Activated T-cell treated with anti-CD3 and anti-CD28 coated beads, Interleukin-2, amount 50 U/mL, for 48 hours (primary cell): ENCODE measurements at places on chromosomes 2 and 18.

- DNase-seq: no peak
These were observed 65.1 kb upstream of the TGIF1 start for GRCh38 chr18:3384664-3385563.

- DNase-seq: no peak
These were observed 301.6 kb upstream of the STON1 start for GRCh38 chr2:48228345-48228684.

DNA sequence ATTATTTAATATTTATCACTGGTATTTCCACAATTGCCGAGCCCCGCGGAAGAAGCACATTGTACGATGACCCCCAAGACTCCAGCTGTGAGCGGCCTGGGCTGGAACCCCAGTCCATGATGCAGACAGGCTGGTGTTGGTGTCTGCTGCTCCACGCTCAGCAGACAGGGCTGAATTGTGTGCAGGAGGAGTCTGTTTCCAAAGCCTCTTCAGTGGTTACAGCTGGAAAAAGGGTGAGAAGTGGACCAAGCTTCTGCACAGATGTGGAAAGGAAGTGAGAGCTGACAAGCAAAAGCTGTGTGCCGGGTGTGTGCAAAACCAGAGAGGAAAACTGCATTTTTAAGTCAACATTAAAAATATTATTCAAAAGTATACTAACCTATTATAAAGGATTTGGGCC, 500.4 kb downstream of the GALR1 start:
- no peak for DNase-seq

GRCh38 chr18:54845787-54846186, 17.5 kb downstream of the RAB27B start:
- DNase-seq: no peak

- DNase-seq: no peak
These were observed 242.6 kb upstream of the KCNJ3 start for GRCh38 chr2:154455866-154456265.

DNA sequence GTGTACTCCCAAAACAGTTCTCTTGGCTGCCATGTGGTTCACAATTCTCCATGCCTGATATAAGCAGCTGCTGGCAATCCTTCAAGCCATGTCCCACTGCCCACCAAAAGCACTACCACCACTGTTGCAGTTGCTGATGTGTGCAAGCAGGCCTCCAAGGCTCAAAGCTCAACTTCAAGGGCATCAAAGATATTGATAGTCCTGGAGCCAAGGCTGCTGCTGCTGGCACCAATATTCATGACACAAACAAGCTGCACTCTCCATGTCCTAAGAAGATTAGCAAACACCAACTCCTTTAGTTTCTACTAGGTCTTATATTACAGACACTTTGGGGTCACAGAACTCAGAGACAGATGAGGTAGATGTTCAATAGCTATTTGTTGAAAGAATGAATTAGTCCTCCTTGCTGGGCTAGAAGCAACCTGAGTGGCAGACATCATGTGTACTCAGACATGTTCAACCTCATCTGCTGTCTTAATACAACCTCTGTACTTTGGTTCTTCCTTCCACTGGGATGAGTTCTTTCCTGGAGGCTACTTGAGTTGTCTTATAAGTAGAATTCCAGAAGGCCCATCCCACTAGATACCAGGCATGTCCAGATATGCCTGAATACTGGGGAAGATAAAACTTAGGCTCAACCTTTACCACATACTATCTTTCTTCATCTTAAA, 104.5 kb upstream of the UGP2 start:
- DNase-seq: no peak

- no peak for DNase-seq
These were observed 24.4 kb downstream of the SCN9A start for GRCh38 chr2:166351319-166351718.

GRCh38 chr2:6442252-6442985, 423.3 kb downstream of the CMPK2 start:
- DNase-seq: no peak

GRCh38 chr18:52208646-52209045, 131.4 kb upstream of the DCC start:
- no peak for DNase-seq

DNA sequence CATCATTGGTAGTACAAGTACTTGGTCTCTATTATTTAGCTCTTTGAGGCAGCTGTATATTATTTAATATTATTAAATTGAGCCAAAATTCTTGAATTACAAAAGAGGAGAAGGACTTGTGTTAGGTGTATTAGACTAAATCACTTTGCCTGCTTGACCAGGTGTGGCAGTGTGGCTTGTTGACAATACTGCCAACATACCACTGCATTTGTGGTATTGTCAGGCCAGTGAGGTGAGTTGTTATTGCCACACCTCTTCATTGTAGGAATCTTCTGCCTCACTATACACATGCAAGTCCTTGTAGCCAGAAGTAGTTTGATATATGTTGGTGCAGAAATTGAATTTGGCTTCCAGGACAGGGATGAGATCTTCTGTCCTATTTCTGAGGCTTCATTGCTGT, 40.5 kb downstream of the CYP20A1 start:
- no peak for DNase-seq

GRCh38 chr2:227154986-227155774, 8.8 kb downstream of the COL4A4 start:
- DNase-seq: no peak

- peak; percentile 73 for DNase-seq
These were observed 3.6 kb upstream of the CAPG start for GRCh38 chr2:85413592-85414420.

- no peak for DNase-seq
These were observed 260.0 kb downstream of the ASXL3 start for GRCh38 chr18:33838054-33838453.

DNA sequence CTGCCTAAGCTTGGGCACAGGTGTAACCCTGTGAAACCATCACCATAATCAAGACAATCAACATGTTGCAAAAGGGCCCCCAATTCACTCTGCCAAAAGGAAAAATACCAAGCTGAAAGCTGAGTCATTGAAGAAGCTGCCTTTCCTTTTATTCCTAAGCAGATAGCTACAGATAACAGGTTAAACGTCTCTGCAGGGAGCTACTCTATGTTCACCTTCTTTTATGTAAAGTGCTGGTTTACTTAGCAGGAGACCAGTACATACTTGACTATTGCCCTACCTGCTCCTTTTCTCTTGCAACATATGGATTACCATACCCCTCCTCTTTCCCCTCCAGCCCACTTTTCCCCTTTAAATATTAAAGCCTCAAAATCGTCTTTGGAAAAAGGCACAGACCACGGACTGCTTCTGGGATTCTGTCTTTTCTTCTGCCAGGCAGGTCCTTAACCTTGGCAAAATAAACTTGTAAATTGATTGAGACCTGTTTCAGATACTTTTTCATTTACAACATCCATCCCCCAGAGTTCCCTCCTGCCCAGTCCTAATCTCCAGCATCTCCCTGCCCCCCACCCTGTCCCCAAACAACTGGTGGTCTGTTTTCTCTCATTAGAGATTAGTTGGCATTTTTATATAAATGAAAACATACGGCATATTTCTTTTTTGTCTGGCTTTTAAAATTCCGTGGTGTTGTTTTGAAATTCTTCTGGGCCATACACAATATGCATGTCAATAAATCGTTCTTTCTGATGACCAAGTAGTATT, 37.8 kb upstream of the LDLRAD4 start:
- DNase-seq: no peak
